ENCODE measurements at places on chromosomes 3 and 15.

DNA sequence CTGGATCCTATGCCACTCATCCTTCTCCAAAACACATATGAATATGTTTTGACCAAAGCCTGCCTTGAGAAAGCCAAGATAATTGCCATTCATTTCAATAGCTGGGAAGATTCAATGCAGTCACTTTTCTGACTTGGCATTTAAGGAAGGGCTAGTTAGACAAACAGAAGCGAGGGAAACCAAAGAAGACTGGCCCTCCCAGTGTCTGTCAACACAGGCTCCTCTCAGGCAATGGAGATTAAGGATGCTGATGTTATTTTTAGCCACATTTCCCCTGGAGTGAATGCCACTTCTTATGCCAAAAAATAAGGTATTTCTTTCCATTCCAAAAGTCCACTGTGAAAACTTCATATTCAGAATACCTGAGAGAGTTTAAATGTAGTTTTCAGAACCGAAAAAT lies 101.7 kb downstream of the P3H2 start:
- no peak for DNase-seq

GRCh38 chr3:60294181-60294580 lies 957.1 kb downstream of the FHIT start:
- no peak for DNase-seq

- peak; percentile 36 for DNase-seq
Observed at GRCh38 chr3:111534701-111535100, 7.3 kb upstream of the CD96 start.

- DNase-seq = no peak
Observed at GRCh38 chr15:49330166-49330565, 92.9 kb upstream of the FGF7 start.

DNA sequence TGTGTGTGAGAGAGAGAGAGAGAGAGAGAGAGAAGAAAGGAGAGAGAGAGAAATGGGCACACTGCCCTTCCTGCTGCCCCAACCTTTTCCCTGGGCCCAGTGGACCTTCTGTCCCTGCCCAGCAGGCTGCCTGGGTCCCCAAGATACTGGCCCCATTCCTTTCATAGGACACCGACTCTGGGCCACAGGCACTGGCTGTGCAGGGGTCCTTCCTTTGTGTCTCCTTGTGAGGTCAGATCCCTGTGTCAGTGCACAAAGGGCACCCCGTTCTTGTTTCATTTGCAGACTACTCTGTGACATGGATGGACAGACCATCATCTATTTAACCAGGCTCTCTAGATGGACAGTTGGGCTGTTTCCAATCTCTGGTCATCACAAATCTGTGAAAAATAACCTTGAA lies 21.3 kb upstream of the KLF13 start:
- peak; percentile 2 for DNase-seq

GRCh38 chr15:55872471-55872870 lies 120.9 kb downstream of the NEDD4 start:
- no peak for DNase-seq

GRCh38 chr3:47035645-47036044 lies 56.2 kb downstream of the NBEAL2 start:
- DNase-seq = no peak

- peak; percentile 65 for DNase-seq
Observed at GRCh38 chr15:76994971-76995945, at the start of gene PSTPIP1. PSTPIP1 (plus strand) TSS chr15:76995126; CDS start chr15:76995574, 448 bp downstream.

GRCh38 chr3:151709847-151710246 lies 23.9 kb upstream of the AADACL2 start:
- DNase-seq = peak; percentile 5

- no peak for DNase-seq
Observed at GRCh38 chr3:33194303-33194702, 24.3 kb downstream of the SUSD5 start.

- no peak for DNase-seq
Observed at GRCh38 chr3:12583280-12583679, 26.4 kb downstream of the MKRN2 start.

- DNase-seq = no peak
Observed at GRCh38 chr3:123301331-123302184, 99.8 kb downstream of the SEC22A start.

DNA sequence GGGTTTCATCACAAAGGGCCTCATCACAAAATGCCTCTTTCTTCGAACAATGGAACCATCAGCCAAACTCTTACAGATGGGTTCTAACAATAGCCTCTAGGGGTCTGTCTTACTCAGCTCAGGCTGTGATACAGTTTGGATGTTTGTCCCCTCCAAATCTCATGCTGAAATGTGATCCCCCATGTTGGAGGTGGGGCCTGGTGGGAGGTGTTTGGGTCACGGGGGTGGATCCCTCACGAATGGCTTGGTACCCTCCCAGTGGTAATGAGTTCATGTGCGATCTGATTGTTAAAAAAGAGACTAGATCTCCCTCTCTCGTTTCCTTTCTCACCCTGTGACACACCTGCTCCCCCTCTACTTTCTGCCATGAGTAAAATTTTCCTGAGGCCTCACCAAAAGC lies 47.9 kb upstream of the LIPC start:
- no peak for DNase-seq

DNA sequence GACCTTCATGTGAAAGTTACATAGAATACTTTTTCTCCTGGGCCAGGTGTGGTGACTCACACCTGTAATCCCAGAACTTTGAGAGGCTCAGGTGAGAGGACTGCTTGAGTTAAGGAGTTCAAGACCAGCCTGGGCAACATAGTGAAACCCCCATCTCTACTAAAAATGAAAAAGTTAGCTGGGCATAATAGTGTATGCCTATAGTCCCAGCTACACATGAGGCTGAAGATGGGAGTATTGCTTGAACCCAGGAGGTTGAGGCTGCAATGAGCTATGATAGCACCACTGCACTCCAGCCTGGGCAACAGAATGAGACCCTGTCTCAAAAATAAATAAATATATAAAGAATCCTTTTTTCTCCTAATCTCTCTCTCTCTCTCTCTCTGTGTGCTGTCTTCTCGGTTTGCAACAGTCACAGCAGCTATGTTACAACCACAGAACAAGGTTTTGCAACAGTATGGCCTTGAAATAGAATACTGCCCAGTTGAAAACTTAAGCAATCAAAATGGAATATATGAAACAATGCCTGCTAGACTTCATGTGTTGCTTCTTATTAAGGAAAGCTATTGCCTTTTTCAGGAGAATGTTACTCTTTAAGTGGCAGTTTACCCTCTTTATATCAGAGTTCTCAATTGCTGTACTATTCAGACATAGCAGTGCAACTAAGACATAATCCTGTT lies 12.3 kb upstream of the DENND4A start:
- DNase-seq = no peak

DNA sequence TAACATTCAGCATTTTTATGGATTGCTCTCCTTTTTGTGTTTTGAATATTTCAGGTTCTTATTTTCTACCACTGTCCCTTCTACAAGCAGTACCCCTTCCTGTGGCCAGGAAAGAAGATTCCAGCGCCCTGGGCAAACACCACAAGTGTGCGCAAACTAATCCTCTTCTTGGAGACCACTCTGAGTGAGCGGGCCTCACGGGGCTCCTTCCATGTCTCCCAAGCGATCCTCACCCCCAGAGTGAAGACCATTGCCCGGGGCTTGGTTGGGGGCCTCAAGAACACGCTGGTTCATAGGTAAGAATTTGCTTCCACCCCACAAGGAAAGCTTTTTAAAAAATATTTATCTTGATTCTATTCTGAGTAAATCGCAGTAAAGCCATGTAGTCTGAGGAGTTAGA lies 118.7 kb upstream of the ZBED2 start:
- no peak for DNase-seq

DNA sequence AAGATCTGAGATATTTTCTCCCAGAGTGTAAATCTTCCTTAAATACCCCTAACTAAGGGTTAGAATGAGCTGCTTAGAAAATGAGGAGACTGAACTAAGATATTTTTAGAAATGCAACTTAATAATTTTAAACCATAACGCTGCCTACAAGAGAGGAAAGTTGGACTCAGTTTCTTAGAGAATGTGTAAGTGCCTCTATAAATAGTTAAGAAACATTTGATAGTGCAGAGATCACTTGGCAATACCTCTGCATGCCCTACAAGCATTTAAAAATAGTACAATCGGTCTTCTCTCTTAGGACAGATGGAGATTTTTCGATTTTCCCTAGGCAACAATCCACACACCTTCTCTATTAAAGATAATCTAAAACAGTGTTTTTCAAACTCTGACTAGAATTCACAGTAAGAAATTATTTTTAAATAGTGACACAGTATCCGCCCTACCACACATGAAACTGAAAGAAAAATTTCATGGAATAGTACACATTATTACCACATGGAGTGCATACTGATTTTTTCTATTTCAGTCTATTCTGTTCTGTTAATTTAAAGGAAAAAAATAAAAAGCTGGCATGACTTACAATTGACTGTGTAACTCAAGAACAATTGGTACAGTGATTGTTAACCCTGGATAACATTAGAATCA lies 83.2 kb downstream of the GADL1 start:
- no peak for DNase-seq

DNA sequence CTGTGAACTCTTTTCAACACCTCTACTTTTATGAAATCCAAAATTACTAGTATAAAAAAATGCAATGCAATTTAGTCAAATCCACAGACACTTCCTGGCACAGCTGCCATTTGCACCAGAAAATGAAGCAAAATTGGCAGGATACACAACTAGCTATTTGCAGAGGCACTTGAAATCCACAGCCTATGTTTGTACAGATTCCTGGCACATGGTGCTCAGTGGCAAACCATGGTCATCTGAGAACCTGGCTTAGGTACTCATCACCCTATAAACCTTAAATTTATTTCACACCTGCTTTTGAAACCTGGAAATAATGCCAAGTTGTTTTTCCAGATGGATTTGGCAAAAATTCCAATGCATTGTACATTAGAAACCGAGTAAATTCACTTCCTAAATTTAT lies 20.2 kb upstream of the PPM1L start:
- no peak for DNase-seq

DNA sequence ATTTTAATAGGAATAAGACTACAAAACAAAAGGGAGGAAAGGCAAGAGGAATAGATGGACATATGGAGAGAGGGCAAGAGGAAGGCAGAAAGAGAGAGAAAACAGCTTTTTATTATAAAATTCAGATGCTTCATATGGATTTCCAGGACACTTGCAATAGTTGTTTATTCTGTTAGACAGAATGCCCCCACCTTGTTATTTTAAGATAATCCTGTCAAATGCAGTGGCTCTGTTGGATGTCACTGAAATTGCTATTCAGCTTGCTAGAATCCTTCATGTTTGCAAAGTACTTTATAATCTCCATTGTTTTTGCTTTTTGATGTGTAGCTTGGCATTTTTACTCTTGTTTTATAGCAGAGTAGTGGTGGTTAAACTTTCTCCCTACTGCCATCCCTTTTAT lies 432.4 kb upstream of the AZI2 start:
- no peak for DNase-seq

GRCh38 chr3:48472673-48472922 lies 26.1 kb downstream of the ATRIP start:
- DNase-seq = no peak

DNA sequence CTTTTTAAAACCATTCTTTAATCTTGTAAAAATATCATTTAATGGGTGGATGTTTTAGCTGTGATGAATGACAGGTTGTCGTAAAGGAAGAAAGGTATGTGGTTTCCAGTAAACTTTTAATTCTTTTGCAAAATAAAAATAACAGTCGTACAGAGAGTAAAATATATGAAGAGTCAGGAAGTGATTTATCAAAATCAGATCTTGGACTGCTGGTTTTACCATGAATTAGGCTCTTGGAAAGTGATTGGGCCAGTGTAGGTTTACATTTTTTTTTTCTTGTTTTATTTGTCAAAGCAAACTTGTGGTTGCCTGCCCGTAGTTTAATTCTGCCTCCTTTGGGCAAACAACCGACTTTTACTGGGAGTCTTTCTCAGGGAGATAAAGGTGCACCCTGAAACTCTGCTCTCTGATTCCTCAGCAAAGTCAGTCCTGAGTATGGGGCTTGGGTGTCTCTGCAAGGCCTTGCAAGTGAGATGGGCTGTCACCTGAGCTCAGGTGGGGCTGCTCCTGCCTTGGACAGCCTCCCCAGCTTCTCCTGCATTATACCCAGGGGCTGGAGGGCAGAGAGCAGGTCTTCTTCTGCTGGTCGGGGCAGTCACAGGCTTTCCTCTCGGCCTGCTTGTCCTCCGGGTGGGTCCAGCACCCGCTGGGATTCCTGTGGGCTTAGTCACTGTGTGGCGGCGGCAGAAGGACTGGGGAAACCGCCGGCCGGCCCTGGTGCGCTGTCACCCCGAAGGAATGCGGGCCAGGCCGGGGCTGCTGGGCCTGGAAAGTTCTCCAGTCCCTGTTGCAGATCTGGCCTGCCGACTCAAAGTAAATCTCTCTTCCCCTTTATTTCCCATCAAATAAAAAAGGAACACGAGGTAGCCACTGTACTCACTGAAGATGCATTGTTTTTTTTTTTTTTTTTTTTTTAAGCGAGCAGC lies 79.0 kb downstream of the IGF1R start:
- peak; percentile 96 for DNase-seq

GRCh38 chr3:48128774-48129173 lies 59.4 kb downstream of the CDC25A start:
- DNase-seq = no peak

DNA sequence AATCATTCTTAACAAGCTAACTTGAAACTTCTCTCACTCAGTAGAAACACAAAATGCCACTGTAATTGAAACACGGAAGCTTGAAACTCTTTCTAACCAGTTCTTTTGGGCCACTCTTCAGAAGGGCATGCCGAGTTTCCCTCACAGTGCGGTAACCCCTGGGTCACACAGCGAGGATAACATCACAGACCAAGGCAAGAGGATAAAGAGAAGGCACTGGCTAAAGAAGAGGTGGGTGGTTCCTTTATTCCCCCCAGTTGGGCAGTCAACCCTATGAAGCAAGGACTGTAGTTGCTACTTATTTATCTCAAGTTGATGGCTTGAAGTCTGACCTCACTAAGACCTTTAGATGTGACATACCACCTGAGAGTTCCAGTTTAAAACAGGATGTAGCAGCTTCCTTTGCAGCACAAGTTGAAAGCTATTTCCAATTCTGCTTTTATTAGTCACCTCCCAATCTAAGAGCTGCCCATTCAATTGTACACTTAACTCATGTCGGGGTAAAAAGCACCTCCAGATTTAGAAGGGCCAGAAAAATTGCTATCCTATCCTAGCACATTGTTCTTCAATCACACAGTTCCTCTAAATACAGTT lies 272.4 kb downstream of the TIGIT start:
- DNase-seq = no peak

- DNase-seq = no peak
Observed at GRCh38 chr3:76387000-76387399, 601.7 kb upstream of the ZNF717 start.

GRCh38 chr3:167106456-167106855 lies 273.6 kb downstream of the ZBBX start:
- no peak for DNase-seq

GRCh38 chr3:58683466-58683865 lies 16.9 kb upstream of the FAM3D start:
- peak; percentile 42 for DNase-seq

DNA sequence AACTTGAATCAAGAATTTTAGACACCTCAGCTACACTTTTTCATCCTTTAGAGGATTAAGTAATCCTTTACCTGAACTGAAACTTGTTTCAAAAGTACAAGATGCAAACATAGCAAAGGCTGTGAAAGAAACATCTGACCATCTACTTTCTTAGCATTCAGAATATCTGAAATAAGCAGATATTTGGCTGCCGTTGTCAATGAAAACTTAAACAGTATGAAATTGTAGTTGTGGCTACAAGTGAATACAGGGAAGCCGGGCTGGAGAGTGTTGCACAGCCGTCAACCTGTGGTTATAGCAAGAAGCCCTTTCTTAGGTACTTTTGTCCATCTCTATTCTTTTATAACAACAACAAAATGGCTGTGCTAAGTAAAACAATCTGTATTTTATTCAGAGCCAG lies 6.9 kb upstream of the CX3CR1 start:
- DNase-seq = no peak
